ENCODE measurements at places on chromosomes 2 and 18.
A peak's percentile ranks its signal among the peaks of the same experiment; 100 is the strongest.

- DNase-seq: no peak
- no peak overlapping the region for H3K4me3 ChIP-seq
- H3K27me3 ChIP-seq: no peaks in the 10 kb centered on the region
- peaks cover 24% of the 10 kb centered on the region for H3K4me1 ChIP-seq
- H3K27ac ChIP-seq: no peak overlapping the region
Measured at GRCh38 chr2:121295911-121296650, 11.1 kb upstream of the TFCP2L1 start.

DNA sequence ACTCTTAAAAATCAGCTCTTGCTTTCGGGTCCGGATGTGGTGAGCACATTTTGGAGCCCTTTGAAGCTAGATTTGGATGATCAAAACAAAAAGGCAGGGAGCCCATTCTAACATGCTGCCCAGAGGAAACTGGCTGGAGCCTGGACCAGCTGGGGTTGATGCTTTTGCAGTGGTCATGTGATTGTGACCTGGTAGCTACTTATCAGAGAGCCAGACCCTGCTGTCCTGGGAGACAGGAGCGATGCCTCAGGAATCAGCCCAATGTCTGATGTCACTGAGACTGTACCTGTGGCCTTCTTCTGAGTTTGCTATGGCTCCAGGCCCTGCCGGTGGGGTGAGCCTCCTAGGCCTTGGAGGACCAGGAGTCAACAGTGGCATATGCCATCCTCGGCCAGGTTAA is 18.7 kb upstream of the SCLY start:
- no peak overlapping the region for H3K27ac ChIP-seq
- H3K27me3 ChIP-seq: no peaks in the 10 kb centered on the region
- H3K4me1 ChIP-seq: no peaks in the 10 kb centered on the region

GRCh38 chr2:165305391-165306096 is 66.3 kb downstream of the SCN2A start:
- no peak for DNase-seq
- H3K4me3 ChIP-seq: no peak overlapping the region
- H3K36me3 ChIP-seq: no peaks in the 10 kb centered on the region
- no peaks in the 10 kb centered on the region for H3K27me3 ChIP-seq
- H3K4me1 ChIP-seq: peaks cover 12% of the 10 kb centered on the region

DNA sequence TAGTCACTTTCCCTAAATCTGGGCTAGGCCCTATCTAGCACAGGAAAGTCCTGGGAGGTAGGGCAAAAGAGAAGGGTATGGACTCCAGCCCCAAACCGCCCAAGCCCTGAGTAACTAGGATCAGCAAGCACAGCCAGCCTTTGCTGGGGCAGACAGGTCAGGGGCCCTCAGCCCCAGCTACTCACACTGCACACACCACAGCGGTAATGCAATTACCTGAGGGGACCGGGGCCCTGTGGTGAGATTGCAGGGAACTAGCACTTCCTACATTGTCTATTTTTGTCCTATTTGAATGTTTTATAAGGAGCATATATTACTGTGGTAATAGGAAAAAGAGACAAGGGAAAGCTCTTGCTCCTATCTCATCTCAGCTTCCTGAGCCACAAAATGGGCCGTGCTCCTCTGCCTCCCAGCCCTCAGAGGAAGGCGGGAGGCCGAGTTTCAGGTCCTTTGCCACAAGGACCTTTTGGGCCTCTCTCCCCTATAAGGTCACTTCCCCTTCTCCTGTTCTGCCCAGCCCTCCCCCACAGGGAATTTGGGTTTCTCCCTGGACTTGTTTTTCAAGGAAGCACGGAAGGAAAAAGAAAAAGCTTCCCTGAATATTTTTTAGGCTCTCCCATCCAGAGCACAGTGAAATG is 20.5 kb downstream of the RAB11FIP5 start:
- peaks cover 4% of the 10 kb centered on the region for H3K36me3 ChIP-seq
- H3K27me3 ChIP-seq: no peaks in the 10 kb centered on the region
- no peak overlapping the region for H3K27ac ChIP-seq
- H3K4me3 ChIP-seq: no peak overlapping the region

DNA sequence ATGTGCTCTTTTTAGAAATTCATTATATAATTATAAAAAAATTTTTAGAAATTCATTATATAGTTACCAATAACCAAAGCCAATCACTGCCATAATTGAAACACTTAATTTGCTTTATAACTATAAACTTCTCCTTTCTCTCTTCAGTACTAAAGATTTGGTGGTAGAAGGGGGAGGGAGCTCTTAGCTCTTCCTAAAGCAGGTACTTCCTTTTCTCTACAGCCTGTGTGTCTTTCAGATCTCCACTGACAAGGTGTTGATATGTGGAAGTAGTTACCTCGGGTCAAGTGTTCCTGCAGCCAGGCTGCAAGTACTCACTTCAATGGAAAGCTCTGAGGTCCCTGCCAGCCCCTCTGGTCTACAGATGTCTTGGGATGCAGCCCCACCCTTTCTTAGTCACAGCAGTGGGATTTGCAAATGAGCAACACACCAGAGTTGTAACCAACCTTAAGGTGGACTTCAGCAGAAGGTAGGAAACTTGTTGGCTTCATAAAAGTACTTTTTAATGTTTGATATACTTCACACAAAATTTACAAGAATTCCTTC is 690.0 kb downstream of the ARHGAP15 start:
- no peaks in the 10 kb centered on the region for H3K36me3 ChIP-seq
- no peaks in the 10 kb centered on the region for H3K4me1 ChIP-seq
- no peak overlapping the region for H3K4me3 ChIP-seq
- no peak for DNase-seq
- H3K27me3 ChIP-seq: no peaks in the 10 kb centered on the region

- H3K4me1 ChIP-seq: peaks cover 49% of the 10 kb centered on the region
- H3K4me3 ChIP-seq: no peak overlapping the region
- H3K36me3 ChIP-seq: no peaks in the 10 kb centered on the region
- peak; percentile 68 for DNase-seq
- H3K27me3 ChIP-seq: no peaks in the 10 kb centered on the region
Measured at GRCh38 chr2:42095923-42096408, 48.1 kb downstream of the PKDCC start.

DNA sequence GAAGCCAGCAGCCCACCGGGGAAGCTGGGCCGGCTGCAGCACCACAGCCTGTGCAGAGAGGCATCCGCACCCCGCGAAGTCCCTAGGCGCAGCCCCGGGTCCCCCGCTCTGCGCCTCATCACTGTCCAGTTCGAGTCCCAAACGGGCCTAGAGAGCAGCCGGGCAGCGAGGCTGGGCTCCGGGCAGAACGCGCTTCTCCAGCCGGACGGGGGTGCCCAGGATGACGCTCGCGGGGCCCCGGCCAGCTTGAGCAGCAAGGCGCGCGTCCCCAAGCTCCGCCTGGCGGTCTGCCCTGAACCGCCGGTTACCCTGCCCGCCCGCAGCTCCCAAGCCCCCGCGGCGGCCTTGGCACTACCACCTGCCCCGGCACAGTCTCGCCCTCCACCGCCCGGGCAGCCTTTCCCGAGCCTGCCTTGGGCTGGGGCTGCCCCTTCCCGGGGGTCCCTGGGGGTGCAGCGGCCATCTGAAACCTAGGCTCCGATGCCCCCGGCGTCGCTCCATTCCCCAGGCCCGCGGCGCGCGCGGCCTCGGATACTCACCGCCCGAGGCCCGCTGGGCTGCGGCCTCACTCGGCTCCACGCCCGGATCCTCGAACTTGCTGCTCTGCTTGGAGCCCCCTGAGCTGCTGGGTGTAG is 591 bp downstream of the SLC16A14 start:
- peak overlapping the region; percentile 71 for H3K4me3 ChIP-seq
- no peaks in the 10 kb centered on the region for H3K27me3 ChIP-seq
- DNase-seq: peak; percentile 78
- peaks cover 22% of the 10 kb centered on the region for H3K36me3 ChIP-seq
- H3K4me1 ChIP-seq: peaks cover 12% of the 10 kb centered on the region

- H3K36me3 ChIP-seq: no peaks in the 10 kb centered on the region
- no peak overlapping the region for H3K4me3 ChIP-seq
- no peak for DNase-seq
Measured at GRCh38 chr18:11096411-11096810, 53.0 kb downstream of the PIEZO2 start.

DNA sequence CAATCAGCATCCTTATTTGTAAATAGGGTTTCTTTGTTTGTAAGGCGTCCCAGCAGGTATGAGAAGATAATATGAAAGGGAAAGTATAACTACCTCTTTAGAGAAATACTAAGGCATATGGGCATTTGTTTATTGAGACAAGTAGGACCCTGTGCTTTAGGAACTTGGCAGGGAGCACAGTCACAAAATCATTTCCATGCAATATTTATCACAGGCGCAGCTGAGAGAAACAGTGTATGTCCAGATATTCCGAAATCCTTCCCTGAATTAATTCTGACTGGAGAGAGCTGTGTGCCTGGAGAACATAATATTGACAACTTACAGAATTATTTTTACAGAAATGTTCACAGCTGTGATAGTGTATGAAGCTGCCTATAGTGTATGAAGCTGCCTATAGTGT is 416.7 kb downstream of the THSD7B start:
- H3K27me3 ChIP-seq: no peaks in the 10 kb centered on the region
- no peak overlapping the region for H3K4me3 ChIP-seq
- H3K4me1 ChIP-seq: peaks cover 34% of the 10 kb centered on the region
- no peaks in the 10 kb centered on the region for H3K36me3 ChIP-seq
- no peak overlapping the region for H3K27ac ChIP-seq

Data from Calu3 (cell line).